ENCODE measurements at places on chromosomes 7 and 10.

- DNase-seq: no peak
These were observed 149.2 kb upstream of the GHITM start for GRCh38 chr10:83990126-83990525.

DNA sequence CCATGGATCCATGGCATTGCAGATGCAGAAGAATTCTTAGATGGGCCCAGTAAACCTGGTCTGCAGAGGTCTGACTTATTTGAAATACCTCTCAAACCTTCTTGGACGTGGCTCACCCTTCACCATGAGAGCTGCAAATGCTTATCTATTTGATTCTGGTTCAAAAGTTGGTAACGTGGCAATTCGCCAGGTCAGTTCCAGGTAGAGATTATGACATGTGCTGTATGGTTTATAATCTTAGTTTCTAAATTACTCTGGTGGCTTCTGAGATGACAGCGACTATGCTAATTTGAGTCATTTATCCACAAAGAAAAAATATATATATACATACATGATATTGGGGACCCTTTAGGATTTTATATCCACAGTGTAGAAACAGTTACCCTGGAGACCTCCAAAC lies 68.8 kb downstream of the NRP1 start:
- DNase-seq: no peak

- no peak for DNase-seq
These were observed 16.5 kb downstream of the MKI67 start for GRCh38 chr10:128109707-128110106.

DNA sequence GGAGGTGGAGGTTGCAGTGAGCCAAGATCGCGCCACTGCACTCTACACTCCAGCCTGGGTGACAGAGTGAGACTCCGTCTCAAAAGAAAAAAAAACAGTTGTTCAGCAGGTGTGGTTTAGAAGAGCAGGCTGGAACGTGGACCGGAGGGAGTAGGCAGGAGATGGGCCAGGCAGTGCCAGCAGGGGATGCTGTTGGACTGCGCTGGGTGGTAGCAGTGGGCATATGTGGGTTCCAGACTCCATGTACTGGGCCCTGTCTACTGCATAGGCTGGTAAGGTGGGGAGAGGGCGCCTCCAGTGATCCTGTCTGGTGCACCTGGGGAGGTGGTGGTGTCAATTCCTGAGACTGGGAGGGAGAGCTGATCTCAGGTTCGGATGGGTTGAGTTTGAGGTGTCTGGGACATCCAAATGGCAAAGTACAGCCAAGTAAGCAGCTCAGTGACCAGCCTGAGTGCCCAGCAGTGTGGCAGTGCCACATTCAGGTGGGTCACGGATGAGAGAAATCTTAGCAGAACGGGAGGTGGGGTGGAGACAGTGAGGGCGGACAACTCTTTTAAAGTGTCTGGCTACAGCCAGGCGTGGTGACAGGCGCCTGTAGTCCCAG lies 25.9 kb downstream of the SFXN4 start:
- no peak for DNase-seq

GRCh38 chr10:6490614-6491013 lies 89.5 kb downstream of the PRKCQ start:
- DNase-seq: no peak

GRCh38 chr10:29621161-29621560 lies 13.6 kb downstream of the SVIL start:
- no peak for DNase-seq

- DNase-seq: no peak
These were observed 19.6 kb upstream of the GTPBP4 start for GRCh38 chr10:968546-969199.

DNA sequence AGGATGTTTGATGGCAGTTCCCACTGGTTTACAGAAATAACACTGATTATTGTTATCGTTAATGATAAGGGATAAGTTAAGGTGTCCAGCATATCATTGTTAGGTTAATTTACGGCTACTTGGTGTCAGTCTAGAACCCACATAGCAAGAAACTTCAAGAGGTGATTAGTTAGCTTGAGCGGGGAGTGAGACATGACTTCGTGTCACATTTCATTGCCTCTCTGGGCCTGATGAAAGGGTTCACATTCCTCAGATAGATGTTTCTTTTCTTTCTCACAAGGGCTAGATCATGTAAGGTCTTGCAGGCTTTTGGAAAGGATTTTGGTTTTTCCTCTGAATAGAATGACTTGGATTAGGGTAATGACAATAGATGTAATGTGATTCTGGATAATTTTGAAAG lies 26.7 kb downstream of the WAC start:
- no peak for DNase-seq
